ENCODE measurements at places on chromosomes 4 and X. TPM values are rescaled to one million over a fixed set of nuclear protein-coding genes. Genes with fewer than 3 reads are reported as not detected.

The PLAC1 gene
- total RNA-seq = 0.83 TPM

DNA sequence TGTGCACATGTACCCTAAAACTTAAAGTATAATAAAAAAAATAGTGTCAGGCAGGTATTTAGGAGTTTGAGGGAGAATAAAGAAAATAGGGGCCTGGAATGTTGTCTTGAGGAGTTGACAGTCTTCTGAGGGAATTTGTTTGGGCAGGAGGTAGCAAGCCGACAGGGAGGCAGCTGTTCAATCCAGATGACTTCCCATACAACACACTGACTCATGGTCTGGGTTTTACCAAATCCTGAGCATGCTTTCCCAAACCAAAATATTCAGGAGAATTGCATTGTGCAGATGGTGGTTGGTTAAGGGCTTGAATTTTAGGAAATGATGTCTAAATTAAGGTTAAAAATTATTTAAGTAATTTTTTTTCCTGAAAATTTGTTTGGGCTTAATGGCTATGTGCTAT is 430.0 kb downstream of the INPP4B start:
- peak; percentile 69 for DNase-seq

The MGARP gene
- 5.5 TPM for total RNA-seq

DNA sequence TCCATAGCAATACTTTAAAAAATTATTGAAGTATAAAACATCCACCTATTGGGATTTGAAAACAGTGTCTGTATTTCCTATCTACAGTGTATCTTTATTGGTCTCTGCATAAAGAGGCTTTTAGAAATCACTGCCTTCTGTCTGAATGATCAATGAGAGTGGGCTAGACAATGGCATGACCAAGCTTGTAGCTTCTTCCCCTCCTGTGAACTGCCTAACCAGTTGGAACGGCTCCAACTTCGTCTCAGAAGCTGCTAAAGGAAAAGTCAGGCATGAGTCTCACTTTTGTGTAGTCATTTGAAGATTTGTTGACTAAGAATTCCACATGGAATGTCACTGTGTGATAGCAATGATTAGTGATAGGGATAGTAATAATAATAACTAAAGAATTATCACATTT is 64.2 kb downstream of the INTS12 start:
- peak; percentile 76 for DNase-seq

GRCh38 chr4:106830879-106831278 is 205.2 kb downstream of the DKK2 start:
- no peak for DNase-seq

GRCh38 chrX:1433646-1434357 is 18.9 kb downstream of the ASMTL start:
- DNase-seq = no peak

DNA sequence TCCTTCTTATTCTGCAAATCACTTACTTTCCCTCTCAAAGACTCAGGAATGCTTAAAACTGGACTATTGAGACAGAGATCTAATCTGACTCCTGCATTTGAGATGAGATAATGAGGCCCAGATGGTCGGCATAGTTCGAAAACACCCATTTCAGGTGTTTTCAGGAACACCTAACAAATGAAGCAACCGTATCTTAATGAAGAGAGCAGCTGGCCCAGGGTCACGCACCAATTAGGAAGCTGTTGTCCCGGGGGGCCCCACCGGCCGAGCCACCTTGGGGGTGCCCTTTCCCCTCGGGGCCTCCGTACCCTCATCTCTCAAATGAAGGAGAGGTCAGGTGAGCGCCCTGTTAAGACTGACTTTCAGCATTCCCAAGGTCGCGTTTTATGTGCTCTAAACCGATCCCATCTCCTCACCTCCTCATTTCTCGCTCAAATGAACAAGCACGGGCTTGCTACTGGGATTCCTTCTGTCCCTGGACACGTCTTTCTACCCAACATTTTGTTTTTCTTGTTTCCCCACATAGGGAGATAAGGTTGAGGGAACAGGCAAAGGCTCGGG is 824 bp downstream of the LRPAP1 start:
- peak; percentile 52 for DNase-seq

- DNase-seq = no peak
Measured at GRCh38 chr4:149751174-149751573, 64.5 kb downstream of the IQCM start.

DNA sequence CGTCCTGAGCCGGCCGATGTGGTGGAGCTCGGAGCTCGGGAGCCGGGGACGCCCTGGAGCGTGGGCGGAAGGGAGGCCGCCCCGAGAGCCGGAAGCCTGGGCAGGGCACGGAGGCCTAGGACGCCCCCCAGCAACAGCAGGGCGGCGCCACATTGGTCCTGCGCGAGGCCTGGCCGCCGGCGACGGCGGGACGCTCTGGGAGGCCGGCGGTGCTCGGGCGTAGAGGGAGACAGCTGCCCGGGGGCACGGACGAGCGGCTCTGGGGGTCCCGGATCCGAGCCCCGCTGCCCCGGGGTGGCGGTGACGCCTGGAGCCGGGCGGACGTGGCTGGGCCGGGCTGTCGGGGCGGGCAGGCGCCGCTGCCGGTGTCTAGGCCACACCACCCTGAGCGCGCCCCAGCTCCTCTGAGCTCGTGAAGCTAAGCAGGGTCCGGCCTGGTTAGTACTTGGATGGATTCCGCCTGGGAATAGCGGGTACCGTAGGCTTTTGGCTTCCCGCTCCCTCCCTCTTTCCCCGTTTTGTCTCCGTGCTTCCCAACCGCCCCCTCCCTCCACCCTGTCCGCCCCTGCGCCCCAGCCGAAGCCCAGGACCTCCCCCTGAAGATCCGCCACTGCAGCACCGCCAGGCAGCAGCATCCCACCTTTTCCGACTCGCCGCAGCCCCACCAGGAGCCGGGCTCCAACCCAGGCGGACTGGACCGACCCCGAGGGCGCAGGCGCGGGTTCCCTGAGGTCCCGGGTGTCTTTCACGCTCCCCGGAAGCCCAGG is 12.1 kb downstream of the FRG2 start:
- DNase-seq = no peak
